ENCODE measurements at places on chromosomes 12 and 14.

GRCh38 chr12:64099397-64099796 is 122.7 kb downstream of the KICS2 start:
- DNase-seq = no peak

- DNase-seq = no peak
Measured at GRCh38 chr12:14920475-14921126, 17.7 kb downstream of the ERP27 start.

- no peak for DNase-seq
Measured at GRCh38 chr12:63056649-63057048, 94.4 kb downstream of the AVPR1A start.

- peak; percentile 15 for DNase-seq
Measured at GRCh38 chr12:25583545-25583944, 30.5 kb upstream of the LMNTD1 start.

DNA sequence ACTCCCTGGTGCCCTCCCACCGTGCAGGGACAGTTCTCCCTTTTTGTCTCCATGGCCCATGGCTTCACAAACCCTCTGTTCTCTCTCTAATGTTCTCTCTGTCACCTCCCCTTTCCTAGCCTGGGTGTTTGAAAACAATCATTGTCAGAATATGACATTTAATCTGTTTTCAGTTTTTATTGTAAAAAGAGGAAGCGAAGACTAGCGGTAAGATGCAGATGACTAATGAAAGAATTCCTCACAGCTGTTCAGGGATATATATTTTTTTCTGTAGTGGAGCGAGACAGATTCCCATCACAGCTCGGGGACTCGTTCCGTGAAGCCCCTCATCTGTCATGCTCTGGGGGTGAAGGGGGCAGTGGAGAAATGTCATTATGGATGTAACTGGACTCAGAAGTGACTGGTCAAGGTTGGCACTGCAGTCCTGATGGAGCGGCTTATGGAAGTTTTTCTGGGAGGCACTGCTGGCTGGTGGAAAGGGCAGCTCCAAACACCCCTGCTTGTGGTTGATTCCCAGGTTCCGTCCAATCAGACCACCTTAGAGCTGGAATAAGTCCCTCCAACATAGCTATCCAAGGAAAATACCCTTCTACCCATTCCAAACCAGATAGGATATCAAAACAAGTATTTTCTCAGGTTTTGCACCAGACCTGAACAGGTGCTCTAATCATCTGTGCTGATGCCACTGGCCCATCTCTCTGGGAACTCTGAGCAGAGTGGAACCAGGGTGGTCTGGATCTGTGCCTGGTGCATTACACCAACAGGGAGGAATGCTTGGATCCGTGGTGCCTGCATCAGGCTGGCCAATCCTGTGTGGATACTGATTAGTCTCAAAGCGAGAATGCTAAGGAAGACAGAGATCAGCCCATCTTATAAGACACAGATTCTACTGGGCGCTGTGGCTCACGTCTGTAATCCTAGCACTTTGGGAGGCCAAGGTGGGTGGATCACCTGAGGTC is 84.7 kb downstream of the GPATCH2L start:
- no peak for DNase-seq

DNA sequence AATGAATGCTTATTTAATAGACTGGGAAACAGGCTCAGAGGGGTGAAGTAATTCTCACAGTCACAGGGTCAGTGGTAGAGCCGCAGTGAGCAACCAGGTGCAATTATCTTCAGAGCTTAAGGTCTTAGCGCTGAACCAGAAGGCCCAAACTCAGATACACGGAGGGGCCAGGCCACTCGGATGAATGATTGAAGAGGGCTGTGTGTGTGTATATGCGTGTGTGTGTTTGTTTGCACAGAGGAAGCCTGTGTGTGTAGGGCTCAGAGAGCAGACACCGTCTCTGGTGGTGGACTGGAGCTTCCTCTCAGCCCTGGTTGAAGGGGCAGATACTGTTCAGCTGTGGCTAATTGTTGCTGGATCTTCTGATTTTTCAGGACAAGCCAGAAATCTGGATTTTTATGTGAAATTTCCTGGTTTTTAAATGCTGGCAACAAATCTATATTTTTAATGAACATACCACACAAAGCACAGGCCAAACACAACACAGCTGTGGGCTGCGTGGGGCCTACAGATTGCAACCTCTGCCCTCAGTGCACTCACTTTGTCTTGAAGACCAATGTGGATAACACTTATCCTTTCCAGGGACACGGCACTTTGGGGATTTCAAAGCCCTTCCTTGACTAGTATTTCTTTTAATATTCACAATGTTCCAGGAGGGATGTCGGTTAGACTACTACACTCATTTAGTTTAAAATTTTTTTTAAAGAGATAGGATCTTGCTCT is 94.5 kb upstream of the NRXN3 start:
- no peak for DNase-seq

GRCh38 chr14:61282746-61283145 is 1.6 kb upstream of the TMEM30B start:
- DNase-seq = no peak

- no peak for DNase-seq
Measured at GRCh38 chr12:24268663-24269186, 319.3 kb upstream of the SOX5 start.

DNA sequence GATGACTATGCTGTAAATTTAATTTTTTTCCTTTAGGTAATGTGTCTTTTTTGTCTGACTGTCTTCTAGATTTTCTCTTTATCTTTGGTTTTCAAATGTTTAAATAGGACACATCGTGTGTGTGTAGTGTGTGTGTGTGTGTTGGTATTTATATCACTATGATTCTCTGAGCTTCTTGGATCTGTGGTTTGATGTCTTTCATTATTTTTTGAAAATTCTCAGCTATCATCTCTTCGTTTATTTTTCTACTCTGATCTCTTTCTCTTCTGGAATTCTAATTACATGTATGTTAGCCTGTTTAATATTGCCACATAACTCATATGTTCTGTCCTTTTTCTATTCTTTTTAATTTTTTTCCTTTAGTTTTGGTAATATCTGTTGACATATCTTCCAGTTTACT is 73.5 kb upstream of the OR10AD1 start:
- no peak for DNase-seq

GRCh38 chr12:131430158-131430742 is 280.6 kb upstream of the SFSWAP start:
- DNase-seq = no peak

DNA sequence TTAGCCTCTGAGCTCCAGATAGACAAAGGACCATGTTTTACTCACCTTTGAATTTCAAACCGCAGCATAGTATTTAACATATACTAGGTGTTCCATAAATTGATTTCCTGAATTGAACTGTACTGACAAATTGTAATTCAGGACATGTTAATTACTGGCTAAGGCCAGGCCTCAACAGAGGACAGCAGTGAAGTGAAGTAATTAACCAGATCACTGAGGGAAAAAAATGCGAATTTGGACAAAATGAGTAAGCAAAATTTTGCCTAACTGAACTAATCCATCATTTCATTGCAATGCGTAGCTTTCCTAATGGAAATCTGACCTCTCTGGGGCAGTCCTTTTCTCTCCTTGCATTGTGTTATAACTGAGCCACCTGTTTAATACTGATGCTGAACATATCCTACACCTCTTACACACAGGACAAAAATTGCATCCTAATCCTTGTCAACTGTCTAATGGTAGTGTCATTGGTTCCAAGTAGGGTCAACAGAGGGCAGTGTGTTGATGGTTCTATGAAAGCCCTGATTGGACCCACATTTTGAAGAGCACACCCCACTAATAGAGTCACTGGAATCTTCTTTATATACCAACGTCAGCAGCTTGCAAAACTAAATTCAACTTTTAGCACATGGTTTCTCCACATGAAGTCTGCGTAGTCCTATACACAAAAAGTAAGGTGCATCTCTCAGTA is 148.4 kb downstream of the SLC25A21 start:
- DNase-seq = no peak

DNA sequence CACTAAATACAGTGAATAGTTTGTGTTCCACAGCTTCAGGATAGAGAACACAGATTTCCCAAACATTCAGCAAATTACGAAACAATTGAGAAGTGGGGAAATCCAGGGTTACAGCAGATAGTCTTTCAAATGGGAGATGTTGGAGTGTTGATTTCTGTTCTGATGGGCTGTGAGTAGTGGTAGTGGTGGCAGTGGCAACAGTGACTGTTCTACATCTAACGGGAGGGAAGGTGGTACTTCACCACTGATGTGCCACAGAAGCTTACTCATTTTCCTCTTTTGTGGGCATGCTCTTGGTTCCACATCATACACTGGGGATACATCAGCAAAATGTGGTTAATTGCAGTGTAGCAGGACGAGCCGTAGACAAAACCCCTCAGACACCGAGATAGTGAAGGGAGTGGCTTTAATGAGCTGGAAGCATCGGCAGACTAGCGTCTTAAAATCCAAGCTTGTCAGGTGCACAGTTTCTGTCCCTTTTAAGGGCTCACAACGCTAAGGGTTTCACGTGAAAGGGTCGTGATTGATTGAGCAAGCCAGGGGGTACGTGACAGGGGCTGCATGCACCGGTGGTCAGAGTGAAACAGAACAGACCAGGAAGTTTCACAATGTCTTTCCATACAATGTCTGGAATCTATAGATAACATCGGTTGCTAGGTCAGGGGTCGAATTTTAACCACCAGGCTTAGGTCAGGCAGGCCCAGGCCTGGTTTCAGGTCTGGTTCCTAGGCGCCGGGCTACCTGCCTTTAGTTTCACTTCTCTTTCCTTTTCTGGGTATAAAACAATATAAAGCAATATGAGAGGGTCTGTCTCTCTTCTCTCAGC is 330.6 kb upstream of the FBXO33 start:
- DNase-seq = no peak

DNA sequence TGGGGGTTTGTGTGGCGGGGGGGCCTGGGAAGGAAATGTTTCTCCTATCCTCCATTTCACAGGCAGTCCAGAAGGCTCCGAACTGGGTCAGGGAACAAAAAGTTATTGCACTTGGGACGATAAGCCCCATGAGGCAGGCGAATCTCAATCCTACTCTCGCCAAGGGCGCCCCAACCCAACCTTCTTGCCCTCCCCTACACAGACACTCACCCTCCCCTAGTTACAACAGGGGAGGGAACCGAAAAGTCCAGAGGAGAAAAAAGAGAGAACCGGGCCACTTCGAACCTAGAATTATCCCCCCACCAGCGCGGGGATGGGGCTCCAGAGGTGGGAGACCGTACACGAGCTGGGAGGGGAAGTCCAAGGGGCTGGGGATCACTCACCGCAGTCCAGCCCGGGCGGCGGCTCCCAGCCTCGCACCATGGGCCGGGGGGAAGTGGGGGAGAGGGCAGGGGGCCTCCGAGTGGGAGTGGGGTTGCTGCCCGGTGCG is 357 bp downstream of the HOMEZ start:
- no peak for DNase-seq

DNA sequence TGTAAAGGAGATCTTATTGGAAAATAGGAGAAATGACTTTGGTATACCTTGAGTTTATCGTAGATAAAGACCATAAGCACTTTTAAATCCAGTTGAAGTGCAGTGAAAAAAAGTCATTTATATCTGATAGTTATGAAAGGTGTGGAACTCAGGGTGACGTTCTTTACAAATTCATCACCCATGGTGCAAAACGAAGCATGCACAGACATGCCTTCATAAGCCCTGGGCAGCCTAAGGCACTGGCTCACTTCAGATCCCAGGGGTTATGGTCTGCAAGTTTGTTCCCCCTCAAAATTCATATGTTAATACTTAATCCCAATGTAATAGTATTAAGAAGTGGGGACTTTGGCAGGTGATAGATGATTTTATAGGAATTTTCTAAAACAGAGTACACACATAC is 1216.4 kb upstream of the USP15 start:
- no peak for DNase-seq

DNA sequence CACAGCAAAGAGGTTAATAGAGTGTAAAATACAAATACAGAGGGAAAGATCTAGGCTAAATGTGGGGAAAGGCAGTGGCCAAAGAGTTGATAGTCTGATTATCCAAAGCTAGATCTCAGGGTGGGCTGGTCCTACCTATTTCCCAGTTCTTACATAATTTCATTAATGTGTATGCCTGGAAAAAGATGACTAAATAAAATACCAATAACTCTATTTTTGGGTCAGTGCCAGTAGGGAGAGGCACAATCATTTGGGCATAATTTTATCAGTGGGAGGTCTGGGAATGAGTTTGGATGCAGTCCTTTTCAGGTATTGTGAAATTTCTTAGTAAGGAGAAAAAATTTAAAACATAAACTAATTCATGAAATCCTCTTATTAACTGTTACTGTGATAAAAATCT is 30.6 kb upstream of the CLEC14A start:
- DNase-seq = no peak

- DNase-seq = no peak
Measured at GRCh38 chr14:71361336-71361735, 454.1 kb downstream of the PCNX1 start.

DNA sequence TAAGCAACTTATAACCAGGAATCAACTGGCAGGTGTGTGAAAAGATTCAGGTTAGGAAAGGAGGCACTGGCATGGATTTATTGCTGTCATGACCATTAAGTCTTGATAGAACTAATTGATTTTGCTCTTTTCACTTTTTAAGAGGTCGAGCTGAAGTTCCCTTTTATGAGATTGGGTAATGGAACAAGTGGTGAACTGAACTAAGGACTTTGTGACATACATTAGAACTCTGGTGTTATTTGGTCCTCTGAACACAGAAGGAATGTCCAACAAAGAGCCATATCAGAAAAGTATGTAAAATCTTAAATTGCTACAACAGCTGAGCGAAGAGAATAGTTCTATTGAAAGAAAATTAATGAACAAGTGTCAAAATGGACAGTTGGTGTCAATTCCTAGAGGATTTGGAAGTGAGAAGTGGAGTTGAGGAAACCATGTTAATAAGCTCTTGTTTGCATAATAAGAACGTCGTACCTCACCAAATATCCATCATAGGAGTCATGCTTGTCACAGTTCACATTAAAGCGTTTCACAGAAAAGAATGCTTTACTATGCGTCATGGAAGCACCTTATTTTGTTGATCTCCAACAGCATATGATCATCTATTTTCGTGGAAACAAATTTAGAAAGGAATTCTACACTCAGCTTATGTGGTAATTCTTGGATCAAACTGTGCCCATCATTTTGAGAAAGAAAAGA is 8.4 kb upstream of the MYF6 start:
- no peak for DNase-seq

GRCh38 chr12:26403601-26404000 is 208.2 kb downstream of the SSPN start:
- no peak for DNase-seq

- DNase-seq = no peak
Measured at GRCh38 chr14:50082308-50082742, 34.0 kb downstream of the VCPKMT start.

GRCh38 chr12:102474438-102475064 is 5.8 kb downstream of the IGF1 start:
- no peak for DNase-seq

DNA sequence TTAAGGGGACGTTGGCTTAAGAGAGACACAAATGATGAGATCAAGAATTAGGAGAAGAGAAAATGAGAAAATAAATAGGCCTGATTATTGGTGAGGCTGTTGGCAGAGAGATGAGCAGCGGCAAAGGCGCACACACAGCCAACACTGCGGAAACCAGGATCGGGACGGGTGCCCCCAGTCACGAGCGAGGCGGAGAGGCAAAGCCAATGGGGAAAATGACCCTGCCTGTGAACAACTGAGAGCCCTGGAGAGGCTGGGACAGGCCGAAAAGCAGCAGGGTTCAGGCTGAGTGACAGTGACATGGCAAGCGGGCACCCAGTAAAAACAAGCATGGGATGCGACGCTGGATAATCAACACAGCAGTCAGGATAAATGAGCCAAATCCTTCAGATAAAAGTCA is 21.0 kb downstream of the SLC15A4 start:
- DNase-seq = no peak

GRCh38 chr12:116441292-116441691 is 117.9 kb upstream of the MAP1LC3B2 start:
- no peak for DNase-seq

Data from iPS-NIHi11 (cell line).